Effector memory CD4-positive, alpha-beta T cell (primary cell): ENCODE measurements at places on chromosomes 11 and 22.

DNA sequence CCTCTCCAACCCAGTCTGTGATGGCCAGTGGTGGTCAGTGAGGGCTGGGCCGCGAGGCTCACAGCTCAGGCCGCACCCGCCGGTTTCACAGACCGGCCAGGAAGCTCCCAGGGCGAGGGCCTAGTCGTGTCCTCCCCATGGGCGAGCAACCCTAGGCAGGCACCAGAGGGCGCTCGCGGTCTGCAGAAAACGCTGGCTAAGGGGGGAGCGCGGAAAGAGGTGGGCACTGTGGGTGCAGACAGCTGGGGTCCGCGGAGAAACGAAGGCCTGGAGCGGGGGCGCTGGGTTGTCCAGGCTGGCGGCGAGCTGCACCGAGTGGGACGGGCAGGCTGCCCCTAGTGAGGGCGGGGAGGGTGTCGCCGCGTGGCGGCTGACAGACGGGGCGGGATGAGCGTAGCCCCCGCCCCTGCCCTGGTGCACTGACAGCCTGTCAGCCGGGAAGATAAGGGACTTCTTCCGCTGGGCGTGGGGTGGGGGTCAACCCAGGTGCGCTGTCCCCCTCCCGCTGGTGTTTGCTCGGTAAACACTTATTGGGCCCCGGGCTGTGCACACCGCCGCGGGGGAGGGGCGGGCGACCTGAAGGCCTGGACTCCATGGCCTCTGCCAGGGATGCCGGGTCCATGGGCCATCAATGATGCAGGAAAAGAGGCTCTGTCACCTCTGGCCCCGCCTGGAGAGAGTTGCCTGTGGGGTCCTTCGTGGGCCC lies 7.5 kb downstream of the GP1BB start:
- peak; percentile 61 for DNase-seq
- H3K27ac ChIP-seq, result no peak overlapping the region
- H3K4me3 ChIP-seq, result peak overlapping the region; percentile 50
- H3K27me3 ChIP-seq, result no peaks in the 10 kb centered on the region

GRCh38 chr11:73386016-73386415 lies 9.8 kb downstream of the RELT start:
- DNase-seq, result no peak
- H3K4me1 ChIP-seq, result peaks cover 50% of the 10 kb centered on the region
- no peak overlapping the region for H3K4me3 ChIP-seq

DNA sequence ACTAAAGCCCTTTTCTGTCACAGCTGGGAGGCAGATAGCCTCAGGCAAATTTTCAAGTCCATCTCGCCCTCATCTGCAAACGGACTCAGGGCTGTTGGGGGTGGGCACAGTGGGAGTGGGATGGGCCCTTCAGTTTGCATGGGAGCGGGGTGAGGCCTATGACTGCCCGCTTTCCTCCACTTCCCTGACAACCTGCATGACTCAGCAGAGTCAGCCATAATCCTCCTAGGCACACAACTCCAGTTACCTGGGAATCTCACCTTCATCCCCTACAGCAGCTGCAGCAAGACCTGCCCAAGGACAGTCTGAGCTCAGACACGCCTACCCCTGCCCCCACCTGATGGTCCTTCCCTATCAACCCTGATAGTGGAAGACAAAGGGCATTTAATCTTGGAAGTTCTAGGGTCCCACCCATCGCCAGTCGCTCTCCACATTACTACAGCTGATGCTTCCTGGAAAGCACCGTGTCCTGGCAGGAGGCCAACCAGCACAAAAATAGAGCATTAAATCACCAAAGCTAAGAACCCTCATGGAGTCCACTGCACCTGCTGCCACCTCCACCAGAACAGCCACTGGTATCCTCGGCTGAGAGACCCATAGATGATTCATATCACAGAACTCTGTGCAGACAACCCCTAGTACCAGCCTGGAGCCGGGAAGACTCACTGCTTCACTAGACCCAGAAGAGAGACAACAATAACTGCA lies 319.3 kb downstream of the DCDC1 start:
- H3K4me1 ChIP-seq, result no peaks in the 10 kb centered on the region
- DNase-seq, result no peak
- H3K27ac ChIP-seq, result no peak overlapping the region
- no peaks in the 10 kb centered on the region for H3K36me3 ChIP-seq
- no peaks in the 10 kb centered on the region for H3K27me3 ChIP-seq
- H3K4me3 ChIP-seq, result no peak overlapping the region

- no peaks in the 10 kb centered on the region for H3K36me3 ChIP-seq
- H3K4me3 ChIP-seq, result no peak overlapping the region
- no peaks in the 10 kb centered on the region for H3K4me1 ChIP-seq
- no peak overlapping the region for H3K27ac ChIP-seq
- no peaks in the 10 kb centered on the region for H3K27me3 ChIP-seq
- DNase-seq, result no peak
Measured at GRCh38 chr11:19679952-19680828, 32.4 kb upstream of the NAV2 start.

- H3K4me3 ChIP-seq, result no peak overlapping the region
- no peaks in the 10 kb centered on the region for H3K4me1 ChIP-seq
- no peak overlapping the region for H3K27ac ChIP-seq
- H3K36me3 ChIP-seq, result peaks cover 6% of the 10 kb centered on the region
- H3K27me3 ChIP-seq, result no peaks in the 10 kb centered on the region
Measured at GRCh38 chr22:47053726-47054141, 291.3 kb downstream of the TBC1D22A start.

- no peak for DNase-seq
- H3K27ac ChIP-seq, result no peak overlapping the region
- H3K36me3 ChIP-seq, result peaks cover 86% of the 10 kb centered on the region
- H3K4me1 ChIP-seq, result no peaks in the 10 kb centered on the region
- H3K4me3 ChIP-seq, result no peak overlapping the region
Measured at GRCh38 chr22:29353286-29353685, 35.1 kb downstream of the AP1B1 start.

DNA sequence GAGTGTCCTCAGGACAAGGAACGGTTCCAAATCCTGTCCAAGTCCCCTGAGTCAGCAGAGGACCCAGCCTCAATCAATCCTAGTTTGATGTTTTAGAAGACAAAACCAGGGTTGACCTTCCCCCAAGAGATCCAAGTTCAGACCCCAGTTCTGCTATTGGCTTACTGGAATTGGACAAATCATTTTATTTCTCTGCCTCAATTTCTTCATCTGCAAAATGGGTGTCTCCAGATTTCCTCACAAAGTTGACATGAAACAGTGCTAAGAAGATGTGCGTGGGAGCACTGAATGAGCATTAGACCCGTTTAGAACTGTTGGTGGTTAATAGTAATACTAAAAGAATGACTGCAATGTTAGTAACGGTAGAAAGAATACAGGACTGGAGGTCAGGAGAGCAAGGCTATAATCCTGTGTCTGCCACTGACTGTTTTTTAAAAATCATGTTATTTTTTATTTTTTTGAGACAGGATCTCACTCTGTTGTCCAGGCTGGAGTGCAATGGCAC lies 32.8 kb upstream of the SCUBE1 start:
- H3K4me3 ChIP-seq, result no peak overlapping the region
- no peak overlapping the region for H3K27ac ChIP-seq

DNA sequence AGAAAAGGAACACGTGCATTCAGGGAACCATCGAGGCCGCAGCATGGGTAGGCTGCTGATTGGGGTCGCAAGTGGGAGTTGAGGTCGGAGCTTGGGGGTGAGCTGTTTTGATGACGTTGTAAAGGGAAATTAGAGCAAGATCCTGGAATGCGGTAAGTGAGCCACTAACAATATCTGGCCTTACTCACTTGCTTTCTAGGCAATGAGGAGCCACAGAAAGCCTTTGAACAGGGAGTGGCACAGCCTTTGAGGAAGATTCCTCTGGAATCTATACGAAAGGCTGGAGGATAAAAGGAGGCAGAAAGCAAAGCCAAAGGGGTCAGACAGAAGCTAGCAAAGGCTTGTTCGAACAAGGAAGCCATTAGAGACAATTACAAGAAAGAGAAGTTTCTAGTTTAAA lies 197.5 kb downstream of the LARGE1 start:
- no peaks in the 10 kb centered on the region for H3K4me1 ChIP-seq
- H3K36me3 ChIP-seq, result no peaks in the 10 kb centered on the region
- no peak overlapping the region for H3K4me3 ChIP-seq
- no peak for DNase-seq

GRCh38 chr11:115188188-115188897 lies 315.9 kb downstream of the CADM1 start:
- no peak for DNase-seq
- no peak overlapping the region for H3K27ac ChIP-seq
- no peaks in the 10 kb centered on the region for H3K27me3 ChIP-seq
- H3K4me1 ChIP-seq, result no peaks in the 10 kb centered on the region

DNA sequence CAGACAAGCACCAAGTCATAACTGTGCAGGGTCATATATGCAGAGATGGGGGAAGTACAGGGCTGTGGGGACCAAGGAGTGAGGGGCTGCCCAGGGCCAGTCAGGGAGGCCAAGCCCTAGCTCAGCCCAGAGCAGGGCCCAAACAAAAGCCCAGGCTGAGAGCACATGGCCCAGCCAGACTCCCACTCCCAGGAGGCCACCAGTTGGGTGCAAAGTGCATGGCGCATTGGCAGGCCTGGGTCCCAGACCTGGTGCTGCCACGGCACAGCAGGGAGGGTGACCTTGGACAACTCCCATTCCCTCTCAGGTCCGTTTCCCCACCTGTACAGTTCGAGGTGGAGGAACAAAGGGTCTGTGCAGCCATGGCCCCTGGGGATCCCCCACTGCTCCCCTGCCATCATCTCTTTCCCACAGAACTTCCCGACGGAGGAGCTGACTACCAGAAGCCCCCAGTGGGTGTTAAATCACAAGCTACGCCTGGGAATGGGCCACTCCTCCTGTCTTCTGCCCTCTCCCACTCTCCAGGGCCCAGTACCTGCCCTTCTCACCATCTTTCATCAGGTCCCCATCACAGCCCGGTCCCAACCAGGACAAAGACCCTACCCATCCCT lies 608 bp downstream of the NIPSNAP1 start:
- peak overlapping the region; percentile 79 for H3K4me3 ChIP-seq
- no peaks in the 10 kb centered on the region for H3K27me3 ChIP-seq
- no peaks in the 10 kb centered on the region for H3K36me3 ChIP-seq
